ENCODE measurements at places on chromosomes 6 and 20.

DNA sequence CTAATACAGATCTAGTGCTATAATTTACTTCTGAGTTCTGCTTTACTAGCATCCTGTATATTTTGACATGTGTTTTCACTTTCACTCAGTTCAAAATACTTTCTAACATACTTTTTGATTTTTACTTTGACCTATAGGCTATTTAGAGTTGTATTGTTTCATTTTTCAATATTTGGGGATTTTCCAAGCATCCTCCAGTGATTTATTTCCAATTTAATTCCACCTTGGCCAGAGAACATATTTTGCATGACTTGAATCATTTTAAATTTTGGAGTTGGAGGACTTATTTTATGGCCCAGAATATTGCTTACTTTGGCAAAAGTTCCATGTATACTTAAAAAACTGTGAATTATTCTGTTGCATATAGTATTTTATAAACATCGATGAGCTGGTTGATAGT is 1215.6 kb upstream of the MAP3K7 start:
- DNase-seq = no peak

GRCh38 chr20:4542270-4542669 is 179.4 kb upstream of the PRND start:
- DNase-seq = no peak

- no peak for DNase-seq
Observed at GRCh38 chr6:12815089-12815488, 98.5 kb downstream of the PHACTR1 start.

- DNase-seq = no peak
Observed at GRCh38 chr20:60869625-60870024, 382.4 kb upstream of the CDH4 start.

- DNase-seq = no peak
Observed at GRCh38 chr20:46286382-46286781, 21.9 kb downstream of the CDH22 start.

GRCh38 chr6:150617496-150618460 is 18.1 kb downstream of the PLEKHG1 start:
- DNase-seq = no peak

- DNase-seq = no peak
Observed at GRCh38 chr20:49785852-49786175, 26.8 kb upstream of the SLC9A8 start.

DNA sequence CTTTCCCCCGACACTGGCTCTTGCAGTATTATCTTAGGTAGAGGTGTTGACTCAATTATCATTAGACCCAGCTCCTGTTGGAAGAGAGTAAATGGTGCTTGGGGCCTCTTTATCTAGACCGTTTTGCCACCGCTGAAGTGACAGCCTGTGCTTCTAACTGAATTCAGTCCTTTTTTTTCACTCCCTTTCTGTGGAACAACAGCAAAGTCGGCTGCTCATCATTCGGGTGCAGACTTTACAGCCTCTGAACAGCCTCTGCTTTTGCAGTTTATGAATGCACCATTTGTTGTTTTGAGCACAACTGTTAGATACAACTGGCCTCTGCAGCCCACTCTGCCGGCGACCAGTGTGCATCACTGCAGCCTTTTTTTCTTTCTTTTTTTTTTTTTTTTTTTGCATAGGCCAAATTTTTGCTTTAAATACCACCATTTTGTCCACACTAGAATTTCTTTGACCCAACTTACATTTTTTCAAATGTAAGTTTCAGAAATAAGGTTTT is 35.8 kb downstream of the RREB1 start:
- peak; percentile 97 for DNase-seq

DNA sequence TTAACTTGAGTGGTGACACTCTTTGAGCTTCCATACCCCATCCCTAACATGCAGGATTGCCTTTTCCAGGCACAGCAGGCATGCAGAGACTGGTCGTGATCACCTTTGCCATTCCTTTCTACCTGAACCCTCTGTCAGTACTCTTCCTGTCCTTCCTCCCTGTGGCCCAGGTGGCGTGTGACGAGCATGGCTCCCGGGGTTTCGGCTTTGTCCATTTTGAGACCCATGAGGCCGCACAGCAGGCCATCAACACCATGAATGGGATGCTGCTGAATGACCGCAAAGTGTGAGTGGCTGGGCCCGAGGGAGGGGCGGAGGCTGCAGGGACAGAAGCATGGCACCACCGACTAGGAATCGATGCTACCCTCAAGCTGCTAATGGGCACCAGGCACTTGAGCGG is 6.7 kb downstream of the PABPC1L start:
- DNase-seq = no peak

GRCh38 chr6:81759782-81760181 is 7.3 kb upstream of the TENT5A start:
- peak; percentile 47 for DNase-seq

- DNase-seq = no peak
Observed at GRCh38 chr20:2838847-2839671, 1.4 kb downstream of the PCED1A start.

DNA sequence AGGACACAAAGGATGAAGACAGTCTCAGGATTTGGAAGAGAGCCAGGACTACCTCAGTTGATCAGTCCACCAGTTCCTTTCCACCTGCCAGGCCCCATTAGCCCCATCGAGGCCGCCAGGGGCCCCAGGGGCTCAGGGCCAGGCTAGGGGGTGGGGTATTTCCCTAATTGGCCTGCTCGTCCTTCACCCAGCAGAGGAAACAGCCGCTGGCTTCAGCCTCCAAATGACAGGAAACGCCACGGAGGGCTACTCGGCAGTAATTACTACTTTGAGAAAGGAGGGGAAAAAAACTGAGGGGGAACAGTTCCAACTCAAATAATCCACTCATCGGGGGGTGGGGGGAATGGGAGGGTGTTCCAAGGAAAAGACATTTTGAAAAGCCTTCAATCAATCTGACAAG is 42.7 kb downstream of the MAFB start:
- no peak for DNase-seq

DNA sequence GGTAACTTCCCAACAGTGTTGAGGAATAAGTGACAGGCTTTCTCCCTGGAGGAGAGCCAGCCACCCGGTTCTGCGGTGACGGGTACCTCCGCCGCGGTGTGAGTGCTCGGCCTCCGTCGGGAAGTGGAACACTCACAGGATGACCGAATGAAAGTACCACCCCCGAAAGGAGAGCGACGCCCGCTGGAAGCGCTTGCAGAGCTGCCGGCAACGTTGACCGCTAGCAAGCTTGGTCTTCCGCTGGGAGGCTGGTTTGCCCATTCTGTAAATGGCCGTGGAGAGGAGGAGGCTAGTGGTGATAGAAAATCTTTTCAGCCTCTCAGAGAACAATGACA is 614 bp upstream of the TMEM242 start:
- peak; percentile 66 for DNase-seq

GRCh38 chr6:169398342-169399105 is 144.9 kb upstream of the THBS2 start:
- DNase-seq = no peak

DNA sequence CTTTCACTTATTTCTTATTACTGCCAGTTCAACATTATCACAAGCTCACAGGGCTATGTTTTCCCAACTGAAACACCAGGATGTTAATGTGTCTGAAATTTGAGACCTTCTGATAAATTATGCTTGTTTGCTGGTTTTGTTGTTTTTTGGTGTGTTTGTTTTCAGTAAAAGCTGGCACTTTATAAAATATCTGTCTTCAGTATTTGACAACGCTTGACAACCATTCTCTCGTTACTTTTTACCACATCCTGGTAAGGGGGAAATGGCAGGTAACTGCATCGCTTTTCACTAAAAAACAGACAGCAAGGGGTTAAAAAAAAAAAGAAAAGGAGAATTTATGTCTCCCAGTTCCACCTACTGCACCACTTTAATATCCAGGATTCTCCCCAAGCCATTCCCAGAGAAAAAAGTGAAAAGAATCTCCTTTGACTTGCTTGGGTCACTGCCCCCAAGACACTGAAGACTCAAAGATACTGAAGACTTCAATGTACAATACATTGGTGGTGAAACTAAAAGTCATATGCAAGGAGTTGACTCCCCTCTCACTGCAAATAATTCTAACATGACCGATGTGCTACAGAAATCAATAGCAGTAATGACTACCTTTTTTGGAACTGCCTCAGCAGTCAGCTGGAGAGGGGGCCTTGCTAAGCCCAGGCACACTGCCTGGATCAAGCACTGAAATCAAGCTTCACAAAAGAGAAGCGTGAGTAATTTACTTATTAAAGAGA is 88.9 kb downstream of the HIVEP2 start:
- DNase-seq = no peak

- DNase-seq = no peak
Observed at GRCh38 chr20:58472273-58473018, 42.8 kb downstream of the APCDD1L start.

DNA sequence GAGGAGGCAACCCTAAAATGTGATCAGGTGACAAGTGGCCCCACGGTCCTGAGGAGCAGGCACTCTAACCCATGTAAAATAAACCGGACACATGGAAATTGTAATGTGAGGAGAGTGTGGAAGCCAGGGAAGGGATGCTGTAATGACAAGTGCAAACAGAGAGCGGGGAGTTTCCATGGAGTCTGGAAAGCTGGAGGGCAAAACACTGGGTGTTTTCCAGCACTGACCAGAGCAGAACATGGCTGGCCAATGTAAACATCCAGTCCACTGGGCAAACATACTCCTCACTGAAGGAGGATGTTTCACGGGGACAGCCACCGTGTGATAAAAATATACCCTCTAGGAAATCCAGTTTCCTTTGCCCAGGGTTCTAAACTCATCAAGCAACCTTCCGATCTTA is 219.0 kb upstream of the JARID2 start:
- DNase-seq = no peak

GRCh38 chr6:161048641-161049040 is 57.1 kb downstream of the MAP3K4 start:
- no peak for DNase-seq

- peak; percentile 56 for DNase-seq
Observed at GRCh38 chr6:45436544-45437438, 59.1 kb upstream of the SUPT3H start.

DNA sequence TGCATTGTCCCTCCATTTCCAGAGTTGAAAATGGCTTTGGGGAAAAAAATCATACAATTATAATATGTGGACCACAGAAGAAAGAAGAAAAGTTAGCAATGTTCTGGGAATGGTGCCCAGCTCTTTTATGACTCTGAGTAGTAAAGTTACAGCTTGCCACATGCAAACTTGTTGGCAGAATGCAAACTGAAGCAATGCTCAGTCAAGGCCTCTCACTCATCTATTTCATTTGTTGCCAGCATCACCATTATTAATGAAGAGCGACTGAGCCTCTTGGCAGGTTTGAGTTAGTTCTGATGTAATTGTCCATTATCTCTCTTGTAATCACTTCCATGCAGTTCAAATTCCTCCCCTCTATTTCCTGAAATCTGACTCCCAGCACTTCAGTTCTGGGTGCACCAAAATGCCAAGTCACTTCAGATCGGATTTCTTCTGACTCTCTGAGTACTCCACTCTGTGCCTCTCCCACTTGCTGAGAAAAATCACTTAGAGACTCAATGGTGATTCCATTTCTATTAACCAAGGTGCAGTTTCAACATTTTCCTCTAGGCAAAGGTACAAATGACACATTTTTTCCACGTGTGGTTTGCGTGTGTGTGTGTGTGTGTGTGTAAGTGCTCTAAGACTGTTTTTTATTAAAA is 154.4 kb upstream of the STMND1 start:
- no peak for DNase-seq

GRCh38 chr6:15257357-15258132 is 11.7 kb downstream of the JARID2 start:
- no peak for DNase-seq

GRCh38 chr20:46850416-46850815 is 44.2 kb upstream of the EYA2 start:
- DNase-seq = no peak

GRCh38 chr6:106519460-106520394 is 109.6 kb downstream of the RTN4IP1 start:
- DNase-seq = peak; percentile 77

- peak; percentile 95 for DNase-seq
Observed at GRCh38 chr20:50292591-50293283, 102.1 kb downstream of the CEBPB start.

- DNase-seq = no peak
Observed at GRCh38 chr20:9488063-9488462, 26.3 kb upstream of the LAMP5 start.

DNA sequence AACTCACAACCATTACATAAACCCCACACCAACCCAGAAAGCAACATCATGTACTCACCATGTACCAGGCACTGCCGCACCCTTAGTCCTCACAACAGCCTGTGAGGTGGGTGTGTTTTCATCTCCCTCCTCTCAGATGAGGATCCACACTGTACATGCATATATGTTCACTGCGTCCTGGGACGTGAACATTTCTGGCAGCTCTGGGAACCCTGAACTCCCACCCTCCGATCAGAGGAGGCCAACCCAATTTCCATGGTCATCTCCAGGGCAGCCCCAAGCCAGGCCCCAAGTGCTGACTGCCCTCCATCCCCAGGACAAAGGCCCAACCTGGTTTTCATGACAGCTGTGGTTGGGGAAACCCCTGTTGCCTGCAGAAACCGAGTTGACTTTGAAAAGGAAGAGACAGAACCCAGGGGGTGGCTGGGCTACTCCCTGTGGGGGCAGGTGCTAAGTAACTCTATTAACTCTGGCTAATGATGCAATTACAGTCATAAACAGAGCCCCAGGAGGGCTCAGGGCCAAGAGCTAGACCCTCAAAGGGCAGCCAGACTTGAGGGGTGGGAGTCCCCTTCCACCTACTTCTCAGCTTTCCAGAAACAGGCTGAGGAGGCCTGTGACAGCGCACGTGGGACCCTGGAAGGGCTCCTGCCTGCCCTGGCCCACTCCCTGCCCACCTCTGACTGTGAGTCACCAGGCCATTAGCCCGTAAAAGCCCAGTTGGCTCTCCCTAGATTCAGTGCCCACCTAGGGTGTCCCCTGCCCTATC is 2.6 kb downstream of the TFEB start:
- DNase-seq = no peak

GRCh38 chr6:139442188-139442671 is 67.8 kb upstream of the CITED2 start:
- DNase-seq = peak; percentile 65

DNA sequence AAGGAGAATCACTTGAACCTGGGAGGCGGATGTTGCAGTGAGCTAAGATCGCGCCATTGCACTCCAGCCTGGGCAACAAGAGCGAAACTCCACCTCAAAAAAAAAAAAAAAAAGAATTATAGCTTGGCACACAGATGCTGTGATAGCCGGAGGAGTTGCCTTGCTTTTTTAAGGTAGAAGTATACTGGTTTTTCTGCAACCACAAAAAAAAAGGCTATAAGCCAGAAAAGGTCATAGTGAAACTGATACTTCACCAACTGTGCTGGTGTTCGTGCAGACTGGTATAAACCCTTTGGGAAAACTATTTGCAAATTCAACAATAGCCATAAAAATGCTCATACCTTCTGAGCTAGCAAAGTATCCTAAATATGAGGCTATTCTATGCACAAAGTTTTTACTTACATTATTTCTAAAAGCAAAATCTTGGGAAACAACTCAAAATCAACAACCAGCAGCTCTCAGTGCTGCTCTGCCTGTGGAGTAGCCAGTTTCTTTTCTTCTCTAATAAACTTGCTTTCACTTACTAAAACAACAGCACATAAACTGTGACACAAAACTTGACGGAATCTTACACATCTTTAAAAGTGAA is 44.0 kb downstream of the B4GALT5 start:
- no peak for DNase-seq

- DNase-seq = no peak
Observed at GRCh38 chr6:157217198-157217893, 106.0 kb downstream of the TMEM242 start.
